ENCODE measurements at places on chromosomes 6 and 20. TPM values are rescaled to one million over a fixed set of nuclear protein-coding genes. Genes with fewer than 3 reads are reported as not detected.

GRCh38 chr6:137259349-137259748, 40.2 kb upstream of the IFNGR1 start:
- DNase-seq = no peak

DNA sequence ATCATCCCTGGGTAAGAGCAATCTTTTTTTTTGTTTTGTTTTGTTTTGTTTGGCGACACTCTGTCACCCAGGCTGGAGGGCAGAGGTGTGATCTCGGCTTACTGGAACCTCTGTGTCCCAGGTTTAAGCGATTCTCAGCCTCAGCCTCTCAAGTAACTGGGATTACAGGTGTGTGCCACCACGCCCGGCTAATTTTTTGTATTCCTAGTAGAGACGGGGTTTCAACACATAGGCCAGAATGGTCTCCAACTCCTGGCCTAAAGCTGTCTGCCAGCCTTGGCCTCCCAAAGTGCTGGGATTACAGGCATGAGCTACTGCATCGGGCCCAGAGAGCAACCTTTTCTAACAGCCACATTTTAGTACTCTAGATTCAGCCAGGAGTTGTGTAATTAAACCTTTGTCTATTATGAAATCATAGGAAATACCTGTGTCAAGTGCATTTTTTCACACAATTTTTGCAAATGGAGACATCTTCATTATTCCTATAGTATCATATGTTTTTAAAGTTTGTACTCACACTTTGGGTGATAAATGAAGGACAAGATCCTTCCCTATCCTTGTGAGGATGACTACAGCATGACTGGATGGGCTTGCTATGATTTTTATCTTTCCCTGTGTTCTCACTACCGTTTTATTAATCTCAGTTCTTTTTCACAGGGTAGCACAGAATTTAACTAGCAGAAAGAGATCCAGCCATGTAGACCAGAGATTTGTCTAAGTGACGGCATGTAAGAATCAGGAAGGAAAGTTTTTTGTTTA, 82.6 kb downstream of the OR2B2 start:
- DNase-seq = no peak

DNA sequence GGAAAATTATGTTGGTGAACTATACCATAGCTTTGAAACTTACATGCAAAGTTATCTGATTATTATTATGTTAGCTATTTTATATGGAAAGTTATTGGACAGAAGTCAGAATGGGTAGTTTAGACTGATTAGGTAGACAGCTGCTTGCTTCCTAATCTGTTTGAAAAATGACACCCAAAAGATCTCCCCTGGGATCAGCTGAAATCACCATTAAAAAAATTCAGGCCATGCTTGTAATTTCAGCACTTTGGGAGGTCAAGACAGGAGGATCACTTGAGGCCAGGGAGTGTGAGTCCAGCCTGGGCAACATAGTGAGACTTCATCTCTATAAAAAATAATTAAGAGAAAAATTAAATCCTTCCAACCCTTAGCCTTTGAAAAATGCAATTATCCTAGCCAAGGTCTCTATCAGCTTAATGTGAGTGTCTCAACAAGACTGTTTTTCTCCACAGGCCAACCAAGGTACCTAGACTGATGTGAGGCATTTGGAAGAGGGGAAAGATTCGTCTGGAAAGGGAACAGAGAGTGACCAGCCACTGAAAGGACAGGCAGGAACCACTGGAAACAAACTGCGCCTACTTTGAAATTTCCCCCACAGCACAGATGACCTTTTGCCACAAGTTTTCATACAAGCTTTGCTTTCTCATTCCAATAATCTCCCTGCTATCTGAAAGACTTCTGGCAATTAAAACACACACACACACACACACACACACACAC, 232.3 kb downstream of the GMPR start:
- DNase-seq = no peak

- DNase-seq = no peak
Observed at GRCh38 chr6:150813993-150814359, 51.5 kb upstream of the MTHFD1L start.

DNA sequence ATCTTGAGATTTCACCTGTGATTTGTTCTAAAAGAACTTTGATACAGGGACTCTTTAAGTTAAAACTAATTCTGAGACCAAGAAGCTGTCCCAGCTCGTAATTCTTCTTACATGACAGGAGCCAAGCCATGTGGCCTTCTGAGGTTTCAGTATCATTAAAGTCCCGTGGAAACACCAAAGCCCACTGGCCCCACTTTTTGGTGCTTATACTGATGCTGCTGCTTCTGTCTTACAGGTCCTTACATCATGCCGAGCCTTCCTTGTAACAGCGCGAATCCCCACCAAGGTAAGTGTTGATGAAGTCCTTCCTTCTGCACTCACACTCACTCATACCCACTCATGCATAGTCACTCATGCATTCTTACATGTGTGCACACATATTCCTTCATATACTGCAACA, 140.7 kb downstream of the CARMIL1 start:
- no peak for DNase-seq

RARS2 gene
- total RNA-seq = 51.4 TPM

All from progenitor cell of endocrine pancreas (in vitro differentiated cells).